ENCODE measurements at places on chromosomes 7 and 10. TPM values are rescaled to one million over a fixed set of nuclear protein-coding genes. Genes with fewer than 3 reads are reported as not detected.
A peak's percentile ranks its signal among the peaks of the same experiment; 100 is the strongest.

Gene DLG5
- total RNA-seq: 21.2 TPM

DNA sequence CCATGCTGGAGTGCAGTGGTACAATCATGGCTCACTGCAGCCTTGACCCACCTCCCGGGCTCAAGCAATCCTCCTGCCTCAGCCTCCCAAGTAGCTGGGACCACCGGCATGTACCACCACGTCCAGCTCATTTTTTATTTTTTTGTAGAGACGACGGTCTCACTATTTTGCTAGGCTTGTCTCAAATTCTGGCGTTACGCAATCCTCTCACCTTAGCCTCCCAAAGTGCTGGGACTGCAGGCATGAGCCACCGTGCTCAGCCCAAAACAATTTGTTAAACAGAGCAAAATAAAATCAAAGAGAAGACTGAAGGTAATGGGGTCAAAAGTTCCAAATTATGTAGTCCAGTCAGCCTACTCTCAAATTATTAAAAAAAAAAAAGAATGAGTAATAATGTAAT lies 8.7 kb upstream of the JMJD1C start:
- DNase-seq: no peak

DNA sequence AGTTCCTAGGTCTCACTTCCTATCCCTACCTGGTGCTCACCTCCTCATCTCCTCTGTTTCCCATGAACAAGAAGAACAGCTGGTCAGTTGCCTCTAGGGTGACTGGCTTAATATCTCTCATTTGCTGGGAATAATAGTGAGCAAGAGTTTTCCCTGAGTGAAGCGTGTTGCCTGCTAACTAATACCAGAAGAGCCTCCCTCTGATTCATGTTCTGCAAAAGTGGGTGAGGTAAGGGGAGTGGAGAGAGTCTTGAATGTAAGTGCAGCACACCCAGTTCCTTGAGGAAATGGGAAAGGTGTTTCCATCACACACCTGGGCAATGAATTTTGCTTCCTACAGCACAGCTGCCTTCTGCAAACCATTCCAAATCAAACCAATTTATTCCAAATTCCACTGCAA lies 29.6 kb downstream of the FZD1 start:
- DNase-seq: no peak

Gene ACSL5
- total RNA-seq: not detected

DNA sequence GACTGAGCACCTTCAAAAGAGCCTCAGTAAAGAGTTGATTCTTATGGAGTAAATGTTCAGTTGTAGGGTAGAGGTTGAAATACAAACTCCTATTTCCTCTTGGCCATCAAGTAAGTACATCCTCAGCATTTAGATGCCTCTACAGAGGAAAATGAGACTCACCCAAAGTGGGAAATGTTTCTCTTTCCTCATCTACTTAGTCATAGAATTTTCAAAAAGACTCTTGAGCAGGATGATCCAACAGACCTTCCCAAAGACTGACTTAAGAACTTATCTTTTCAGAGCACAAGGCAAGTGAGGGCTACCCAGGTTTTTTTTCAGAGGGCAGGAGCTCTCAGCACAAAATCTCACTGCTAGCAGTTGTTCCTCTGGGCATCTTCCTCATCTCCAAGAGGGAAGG lies 449.1 kb downstream of the KCNMA1 start:
- DNase-seq: no peak

DNA sequence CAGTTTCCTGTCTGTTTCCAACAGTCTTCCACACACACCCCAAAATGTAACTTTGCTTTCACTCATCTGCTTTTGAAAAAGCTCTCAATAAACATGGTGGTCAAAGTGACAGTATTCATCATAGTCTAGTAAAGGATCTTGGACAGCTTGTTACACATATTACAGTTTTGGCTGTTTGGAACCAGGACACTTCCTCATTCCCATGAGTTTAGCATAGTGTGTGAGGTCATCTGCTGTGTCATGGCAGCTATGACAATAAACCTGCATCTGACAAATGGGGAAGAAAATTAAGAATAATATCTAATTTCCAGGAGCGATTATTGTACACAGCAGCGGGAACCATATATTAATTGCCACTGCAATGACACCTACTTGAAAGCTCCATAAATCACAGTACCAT lies 184.3 kb upstream of the SLC26A5 start:
- DNase-seq: peak; percentile 30

DNA sequence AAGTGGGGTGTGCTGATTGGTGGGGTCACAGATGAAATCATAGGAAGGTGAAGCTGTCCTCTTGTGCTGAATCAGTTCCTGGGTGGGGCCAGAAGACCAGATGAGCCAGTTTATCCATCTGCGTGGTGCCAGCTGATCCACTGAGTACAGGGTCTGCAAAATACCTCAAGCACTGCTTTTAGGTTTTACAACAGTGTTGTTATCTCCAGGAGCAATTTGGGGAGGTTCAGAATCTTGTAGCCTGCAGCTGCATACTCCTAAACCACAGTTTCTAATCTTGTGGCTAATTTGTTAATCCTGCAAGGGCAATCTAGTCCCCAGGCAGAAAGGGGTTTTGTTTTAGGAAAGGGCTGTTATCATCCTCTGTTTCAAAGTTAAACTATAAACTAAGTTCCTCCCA lies 17.0 kb upstream of the IFRD1 start:
- DNase-seq: no peak

Gene RNF133
- not detected for total RNA-seq

DNA sequence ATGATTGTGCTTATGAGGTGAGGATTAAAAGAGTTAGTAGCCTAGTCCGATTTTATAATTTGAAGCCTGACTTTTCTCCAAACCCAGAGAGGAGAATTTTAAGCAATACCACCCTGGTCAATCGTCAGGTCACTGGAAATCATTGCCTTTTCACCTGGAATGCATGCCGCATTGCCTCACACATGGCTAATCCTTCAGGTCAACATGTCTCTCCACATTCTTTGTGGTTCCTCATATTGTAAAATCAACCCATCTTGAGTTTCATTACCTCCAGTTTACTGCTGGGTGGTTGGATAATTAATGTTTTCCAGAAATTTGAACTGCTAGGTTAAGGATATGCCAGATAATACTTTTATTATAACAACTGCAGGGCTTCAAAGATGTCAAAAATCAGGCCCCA lies 55.6 kb upstream of the SEMA3E start:
- no peak for DNase-seq

Gene DRGX
- not detected for total RNA-seq

GRCh38 chr7:96870185-96870584 lies 135.2 kb upstream of the DLX6 start:
- no peak for DNase-seq

GRCh38 chr7:2996141-2996540 lies 47.5 kb downstream of the CARD11 start:
- no peak for DNase-seq

Gene TFEC
- not detected for total RNA-seq

Gene CHCHD1
- total RNA-seq: 54.0 TPM

- DNase-seq: no peak
Observed at GRCh38 chr10:132383101-132383500, 13.9 kb upstream of the PWWP2B start.

DNA sequence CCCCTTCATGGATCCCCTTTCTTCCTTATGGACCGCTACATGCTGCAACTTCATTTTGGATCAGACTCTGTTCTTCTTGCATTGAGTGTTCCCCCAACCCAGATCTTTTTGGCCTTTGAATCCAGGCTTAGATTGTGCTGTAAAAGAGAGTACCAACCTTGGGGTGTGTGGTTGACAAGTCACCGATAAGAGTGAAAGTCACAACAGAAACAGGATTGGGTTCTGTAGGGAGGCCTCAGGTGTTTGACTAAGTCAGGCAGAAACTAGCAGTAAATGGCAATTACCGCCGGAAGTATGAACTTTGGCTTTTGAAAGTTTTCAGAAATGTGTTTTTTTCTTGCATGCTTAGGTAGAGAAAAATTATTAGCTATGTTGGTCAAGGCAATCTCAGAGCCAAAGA lies 89.3 kb downstream of the TMEM106B start:
- no peak for DNase-seq

DNA sequence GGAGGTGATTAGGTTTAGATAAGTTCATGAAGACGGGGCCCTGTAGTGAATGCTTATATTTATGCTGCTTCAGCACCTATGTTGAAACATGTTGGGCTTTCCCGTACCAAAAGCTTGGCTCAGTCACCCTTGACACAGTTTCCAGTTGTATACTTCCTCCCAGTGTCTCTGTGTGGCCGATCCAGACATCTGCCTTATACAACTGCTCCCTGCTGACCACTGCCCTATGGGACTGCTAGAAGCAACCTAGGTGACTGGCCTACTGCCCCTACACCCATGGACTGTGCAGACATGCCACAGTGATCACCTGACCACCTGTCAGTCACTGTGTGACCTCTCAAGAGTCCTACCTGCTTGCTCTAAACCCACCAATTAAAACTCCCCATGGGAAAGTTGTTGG lies 22.6 kb upstream of the TSPAN13 start:
- no peak for DNase-seq

Gene HKDC1
- 52.3 TPM for total RNA-seq

DNA sequence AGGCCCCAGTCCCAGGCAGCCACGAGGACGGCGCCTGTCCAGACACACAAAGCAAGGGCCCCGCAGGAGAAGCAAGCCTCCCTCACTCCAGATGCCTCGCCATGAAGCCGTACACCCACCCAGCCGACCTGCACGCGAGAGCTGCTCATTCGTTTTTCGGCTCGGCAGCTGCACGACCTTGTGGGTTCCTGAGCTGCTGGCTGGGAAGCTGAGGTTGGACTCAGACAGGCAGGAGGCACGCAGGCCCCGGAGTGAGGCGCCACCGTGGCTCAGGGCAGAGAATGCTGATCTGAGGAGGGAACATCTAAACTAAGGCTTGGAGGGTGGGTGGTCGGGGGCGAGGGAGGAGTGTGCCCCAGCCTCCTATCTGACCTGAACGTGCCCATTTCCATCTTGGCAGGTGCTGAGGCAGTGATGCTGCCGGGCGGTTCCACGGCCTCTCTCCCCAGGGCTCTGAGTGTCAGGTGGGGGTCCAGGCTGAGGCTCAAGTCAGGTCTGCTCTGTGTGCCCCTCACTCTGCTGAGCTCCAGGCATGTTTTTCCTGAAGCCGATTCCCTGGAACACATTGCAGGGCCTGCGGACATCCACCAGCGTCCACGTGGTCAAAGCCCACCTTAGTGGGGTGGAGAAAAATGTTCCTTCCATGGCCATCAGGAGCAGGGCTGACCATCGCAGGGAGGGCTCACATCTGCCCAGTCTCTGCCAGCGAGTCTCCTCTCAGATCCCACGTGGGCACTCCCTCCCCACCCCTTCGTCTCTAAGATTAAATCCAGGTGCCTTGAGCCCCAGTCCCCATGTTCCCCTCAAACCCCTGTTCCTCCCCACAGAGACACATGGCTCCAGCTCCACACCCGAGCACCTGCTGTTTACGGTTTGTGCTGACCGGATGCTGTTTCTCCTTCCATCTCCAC lies 28.1 kb upstream of the FAM20C start:
- DNase-seq: no peak

GRCh38 chr10:91200314-91201212 lies 19.9 kb upstream of the PCGF5 start:
- no peak for DNase-seq

GRCh38 chr10:118808601-118809356 lies 54.0 kb upstream of the CACUL1 start:
- DNase-seq: no peak

GRCh38 chr7:112646783-112647182 lies 143.4 kb downstream of the TMEM168 start:
- no peak for DNase-seq

Gene NPC1L1
- total RNA-seq: not detected

- no peak for DNase-seq
Observed at GRCh38 chr10:42955493-42955889, 121.4 kb upstream of the RET start.

Gene STEAP2
- total RNA-seq: 7.8 TPM

DNA sequence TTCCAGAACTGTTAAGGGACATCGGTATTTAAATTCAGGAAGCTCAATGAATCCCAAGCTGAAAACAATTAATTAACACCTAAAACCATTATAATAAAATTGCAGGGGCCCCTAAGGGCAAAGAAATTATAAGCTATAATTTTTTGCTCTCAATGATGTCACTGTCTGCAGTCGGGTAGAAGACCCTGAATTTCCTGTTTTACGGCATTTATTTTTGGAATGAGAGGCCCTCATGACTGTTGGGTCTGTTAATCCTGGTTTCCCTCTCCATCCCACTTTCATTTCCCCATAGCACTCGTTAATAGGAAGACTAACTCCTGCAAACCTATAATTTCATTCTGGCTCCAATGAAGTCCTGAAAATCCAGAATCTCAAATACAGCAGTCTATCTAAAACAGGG lies 25.8 kb upstream of the GPR37 start:
- no peak for DNase-seq

DNA sequence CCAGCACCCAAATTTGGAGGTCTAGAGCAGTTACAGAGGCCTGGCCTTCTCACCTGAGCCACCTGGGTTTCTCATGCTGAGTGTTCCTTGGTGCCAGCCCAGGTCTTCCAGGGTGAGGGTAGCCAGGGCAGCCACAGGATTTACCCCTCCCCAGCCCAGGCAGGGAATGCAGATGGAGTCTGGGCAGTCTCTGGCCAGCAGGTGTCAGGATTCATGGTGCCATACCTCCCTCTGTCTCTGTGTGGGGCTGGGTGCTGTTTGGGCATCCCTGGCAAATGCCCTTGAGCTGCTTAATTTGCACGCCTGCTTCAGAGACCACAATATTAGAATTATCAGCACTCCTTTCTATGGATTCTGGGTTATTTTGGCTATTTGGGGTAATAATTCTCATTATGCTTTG lies 246.7 kb downstream of the GFRA1 start:
- DNase-seq: no peak

GRCh38 chr10:49417311-49418052 lies 21.6 kb upstream of the DRGX start:
- no peak for DNase-seq

Gene GPR22
- total RNA-seq: not detected

- no peak for DNase-seq
Observed at GRCh38 chr7:128259131-128260061, 18.3 kb downstream of the LEP start.

Gene EPHA1
- total RNA-seq: not detected

- DNase-seq: no peak
Observed at GRCh38 chr10:70038923-70039322, 13.7 kb upstream of the MACROH2A2 start.

Gene AUTS2
- 2.3 TPM for total RNA-seq

Gene TFAM
- 39.6 TPM for total RNA-seq

Gene GRID2IP
- not detected for total RNA-seq

GRCh38 chr7:105521027-105521716 lies 899 bp downstream of the PUS7 start:
- peak; percentile 65 for DNase-seq

All from Caki2 (cell line).